ENCODE measurements at places on chromosomes 12 and 14.

GRCh38 chr14:23877111-23877510 lies 76.5 kb upstream of the DHRS4 start:
- no peak for DNase-seq

DNA sequence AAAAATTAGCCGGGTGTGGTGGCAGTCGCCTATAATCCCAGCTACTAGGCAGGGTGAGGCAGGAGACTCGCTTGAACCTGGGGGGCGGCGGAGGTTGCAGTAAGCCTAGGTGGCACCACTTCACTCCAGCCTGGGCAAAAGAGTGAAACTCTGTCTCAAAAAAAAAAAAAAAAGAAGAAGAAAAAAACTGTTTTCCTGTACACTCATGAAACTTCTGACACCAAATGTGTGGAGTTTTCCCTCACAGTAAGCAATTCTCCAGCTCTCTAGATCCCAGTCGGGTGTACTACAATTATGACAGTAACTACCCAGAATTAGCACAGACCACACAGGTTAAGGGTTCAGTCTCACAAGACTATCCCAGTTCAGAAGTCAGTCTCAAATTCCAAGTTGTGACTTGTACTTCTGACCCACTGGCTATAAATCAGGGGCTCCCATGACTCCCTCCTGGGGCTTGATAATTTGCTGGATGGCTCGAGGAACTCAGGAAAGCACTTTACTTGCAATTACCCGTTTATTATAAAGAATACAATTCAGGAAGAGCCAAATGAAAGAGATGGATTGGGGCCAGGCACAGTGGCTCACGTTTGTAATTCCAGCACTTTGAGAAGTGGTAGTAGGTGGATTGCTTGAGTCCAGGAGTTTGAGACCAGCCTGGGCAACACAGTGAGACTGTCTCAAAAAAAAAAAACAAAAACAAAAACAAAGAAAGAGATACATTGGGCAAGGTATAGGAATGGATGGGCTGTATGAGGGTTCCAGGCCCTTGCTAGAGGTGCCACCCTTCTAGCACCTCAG lies 12.4 kb upstream of the ARF6 start:
- DNase-seq: no peak

- DNase-seq: no peak
Observed at GRCh38 chr12:84912198-84913128, at the start of gene SLC6A15. Gene SLC6A15 (minus strand): TSS chr12:84912799. CDS start chr12:84892120, 20,679 bp downstream.

DNA sequence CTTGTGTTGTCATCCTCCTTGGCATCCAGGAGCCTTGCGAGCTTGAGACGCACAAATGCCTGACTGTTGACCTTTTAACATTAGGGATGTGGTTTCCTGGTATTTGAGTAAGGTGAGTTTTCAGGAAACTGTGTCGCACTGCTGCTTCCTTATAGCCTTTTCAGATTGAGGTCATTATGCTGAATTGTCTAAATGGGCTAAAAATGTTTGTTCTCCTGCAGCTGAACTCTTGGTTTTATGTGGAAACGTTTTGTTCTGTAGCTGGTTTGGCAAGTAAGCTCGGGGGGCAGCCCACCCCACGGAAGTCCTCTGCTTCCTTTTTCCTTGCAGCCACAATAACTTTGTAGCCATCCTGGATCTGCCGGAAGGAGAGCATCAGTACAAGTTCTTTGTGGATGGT lies 5.7 kb downstream of the PRKAB1 start:
- no peak for DNase-seq

- no peak for DNase-seq
Observed at GRCh38 chr12:40827683-40828592, 135.7 kb downstream of the CNTN1 start.

DNA sequence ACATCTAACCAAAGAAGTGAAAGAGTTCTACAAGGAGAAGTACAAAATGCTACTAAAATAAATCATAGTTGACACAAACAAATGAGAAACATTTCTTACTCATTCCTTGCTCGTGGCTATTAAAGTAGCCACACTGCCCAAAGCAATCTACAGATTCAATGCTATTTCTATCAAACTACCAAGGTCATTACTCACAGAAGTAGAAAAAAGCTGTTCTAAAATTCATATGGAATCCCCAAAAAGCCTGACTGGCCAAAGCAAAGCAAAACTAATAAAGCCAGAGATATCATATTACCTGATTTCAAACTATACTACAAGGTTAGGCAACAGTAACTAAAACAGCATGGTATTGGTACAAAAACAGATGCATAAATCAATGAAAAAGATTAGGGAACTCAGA lies 305.6 kb downstream of the RPAP3 start:
- no peak for DNase-seq

GRCh38 chr14:94583557-94583956 lies 2.3 kb downstream of the SERPINA5 start:
- DNase-seq: no peak

DNA sequence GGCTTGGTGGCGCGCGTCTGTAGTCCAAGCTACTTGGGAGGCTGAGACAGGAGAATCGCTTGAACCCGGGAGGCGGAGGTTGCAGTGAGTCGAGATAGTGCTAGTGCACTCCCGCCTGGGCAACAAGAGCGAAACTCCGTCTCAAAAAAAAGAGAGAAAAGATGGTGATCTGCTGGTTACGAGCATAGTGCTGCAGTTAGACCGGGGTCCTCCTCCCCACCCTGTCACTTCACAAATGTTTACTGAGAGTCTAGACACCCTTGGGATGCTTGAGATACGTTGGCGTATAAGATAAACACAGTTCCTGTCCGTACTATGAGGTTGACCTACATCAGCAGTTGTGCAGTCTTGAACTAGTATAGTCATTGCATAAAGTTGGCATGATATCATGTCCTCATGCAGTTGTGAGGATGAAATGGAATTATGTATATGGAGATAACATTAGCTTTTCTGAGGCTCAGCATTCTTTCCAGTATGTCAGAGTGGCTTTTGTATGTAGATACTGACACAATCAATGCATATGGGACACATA lies 787 bp downstream of the ACAD10 start:
- no peak for DNase-seq

DNA sequence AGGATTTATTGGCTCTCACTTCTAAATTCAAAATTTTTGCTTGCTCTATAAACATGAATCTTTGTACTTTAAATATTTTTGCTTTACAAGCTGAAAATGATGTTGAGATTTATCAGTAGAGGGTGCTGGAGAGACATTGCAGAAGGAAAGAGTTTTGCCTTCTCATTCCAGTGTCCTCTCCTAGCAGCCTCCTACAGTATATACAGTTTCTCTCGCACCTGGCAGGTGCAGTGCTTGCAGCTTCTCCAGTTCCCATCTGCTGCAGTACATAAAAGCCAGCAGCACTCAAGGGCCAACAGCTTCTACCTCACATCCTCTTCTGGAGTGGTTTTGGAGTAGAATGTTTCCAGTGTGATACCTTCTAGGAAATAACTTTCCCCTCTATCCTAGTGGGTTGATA lies 601.8 kb upstream of the ATXN7L3B start:
- DNase-seq: no peak

DNA sequence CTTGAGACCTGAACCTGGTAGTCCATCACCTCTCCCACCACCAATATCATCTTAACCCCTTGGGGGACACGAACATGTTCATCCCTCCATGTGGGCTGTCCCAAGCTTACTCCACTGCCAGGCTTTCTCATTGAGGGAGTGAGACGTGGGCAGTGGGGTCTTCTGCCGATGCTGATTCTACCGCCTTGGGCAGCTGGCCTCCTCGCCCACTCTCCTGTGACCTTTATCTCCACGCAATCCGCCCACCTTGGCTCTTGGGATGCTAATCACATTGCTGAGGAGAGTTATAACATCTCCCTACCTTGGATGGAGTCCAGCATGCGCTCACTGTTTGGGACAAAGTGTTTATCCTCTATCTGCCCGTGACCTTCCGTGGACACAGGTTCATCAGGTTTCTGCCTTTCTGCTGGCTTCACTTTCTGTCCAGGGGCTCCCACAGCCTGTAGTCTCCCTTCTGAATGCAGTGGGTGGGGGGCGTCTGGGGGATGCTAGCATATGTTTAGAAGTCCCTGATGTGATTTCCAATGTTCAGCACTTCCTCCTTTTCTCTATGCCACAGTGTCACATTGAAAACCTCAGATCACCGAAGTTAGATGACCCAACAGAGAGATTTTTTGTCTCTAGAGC lies 53.2 kb upstream of the ESRRB start:
- DNase-seq: no peak

All from stimulated activated naive CD4-positive, alpha-beta T cell (primary cell).